ENCODE measurements at places on chromosomes 13 and 19.

- DNase-seq = no peak
These were observed 127.1 kb downstream of the GGACT start for GRCh38 chr13:100461309-100462030.

DNA sequence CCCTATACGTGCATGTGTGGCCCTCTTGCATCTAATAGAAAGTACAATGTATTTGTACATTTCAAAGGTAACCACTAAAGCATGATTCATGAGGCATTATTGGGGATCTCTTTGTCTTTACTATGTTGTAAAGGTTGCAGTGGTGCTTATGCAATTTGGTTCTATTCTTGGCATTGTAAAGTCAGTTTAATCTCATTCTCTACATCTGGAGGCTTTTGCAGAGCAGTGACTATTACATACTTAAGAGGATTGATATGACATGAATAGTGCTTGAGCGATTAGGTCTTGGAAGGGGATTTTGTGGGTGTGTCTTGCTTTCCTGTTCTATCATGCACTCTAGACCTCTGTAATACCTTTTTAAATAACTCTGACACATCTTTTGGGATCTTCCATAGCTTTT, 610.0 kb downstream of the EFNB2 start:
- DNase-seq = no peak

GRCh38 chr13:59963827-59964226, 199.9 kb downstream of the DIAPH3 start:
- DNase-seq = no peak

- DNase-seq = no peak
These were observed 248.1 kb downstream of the HS6ST3 start for GRCh38 chr13:96338030-96338429.

GRCh38 chr13:33375421-33375820, 89.9 kb upstream of the STARD13 start:
- DNase-seq = no peak

GRCh38 chr13:111924678-111925075, 142.3 kb upstream of the SOX1 start:
- no peak for DNase-seq

DNA sequence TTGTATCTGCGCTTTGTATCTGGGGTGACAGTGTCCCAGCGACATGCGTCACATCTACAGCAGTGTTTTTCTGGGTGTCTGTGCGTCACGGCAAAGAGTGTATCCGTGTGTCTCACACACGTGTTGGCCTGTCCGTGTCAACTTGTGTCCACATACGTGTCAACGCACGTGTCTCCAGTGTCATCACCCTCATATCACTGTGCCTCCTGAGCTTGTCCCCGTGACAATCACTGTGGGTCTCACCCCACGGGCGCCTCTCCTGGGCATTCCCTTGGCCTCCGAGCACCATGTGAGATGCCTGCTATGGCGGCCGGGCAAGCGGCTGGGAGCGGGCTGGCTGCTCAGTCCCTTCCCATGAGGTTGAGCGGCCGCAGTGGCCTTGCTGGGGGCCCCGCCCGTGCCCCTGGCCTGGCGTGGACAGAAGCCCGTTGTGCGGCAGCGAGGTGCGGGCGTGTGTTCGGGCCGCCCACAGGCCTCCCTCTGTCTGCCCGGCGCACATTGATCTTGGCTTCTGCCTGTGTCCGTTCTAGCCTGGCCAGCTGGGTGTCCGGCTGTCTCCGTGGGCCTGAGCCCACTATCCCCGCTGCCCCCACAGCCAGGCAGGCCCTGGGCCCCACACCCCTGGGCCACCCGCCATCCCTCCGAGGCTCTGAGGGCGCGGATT, 6.4 kb downstream of the NFIX start:
- DNase-seq = no peak

- DNase-seq = peak; percentile 33
These were observed 473 bp upstream of the ITM2B start for GRCh38 chr13:48232420-48233045.

GRCh38 chr13:110371550-110372465, 64.7 kb downstream of the COL4A2 start:
- peak; percentile 50 for DNase-seq

DNA sequence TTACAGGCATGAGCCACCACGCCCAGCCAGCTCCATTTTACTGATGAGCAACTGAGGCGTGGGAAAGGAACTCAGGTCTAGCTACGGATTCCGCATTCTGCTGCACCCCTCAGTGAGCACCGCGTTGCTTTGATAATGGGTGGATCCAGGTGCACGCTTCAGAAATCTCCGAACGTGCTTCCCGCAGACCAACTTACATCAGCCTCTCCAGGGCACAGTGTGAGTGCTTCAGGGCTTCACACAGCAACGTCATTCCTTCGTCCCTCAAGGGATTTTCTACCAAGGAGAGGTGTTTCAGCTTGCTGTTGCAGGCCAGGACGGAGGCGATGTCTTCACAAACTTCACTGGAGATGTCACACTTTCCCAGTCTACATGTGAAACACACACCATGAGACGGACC, 21.7 kb downstream of the NLRP9 start:
- DNase-seq = no peak

DNA sequence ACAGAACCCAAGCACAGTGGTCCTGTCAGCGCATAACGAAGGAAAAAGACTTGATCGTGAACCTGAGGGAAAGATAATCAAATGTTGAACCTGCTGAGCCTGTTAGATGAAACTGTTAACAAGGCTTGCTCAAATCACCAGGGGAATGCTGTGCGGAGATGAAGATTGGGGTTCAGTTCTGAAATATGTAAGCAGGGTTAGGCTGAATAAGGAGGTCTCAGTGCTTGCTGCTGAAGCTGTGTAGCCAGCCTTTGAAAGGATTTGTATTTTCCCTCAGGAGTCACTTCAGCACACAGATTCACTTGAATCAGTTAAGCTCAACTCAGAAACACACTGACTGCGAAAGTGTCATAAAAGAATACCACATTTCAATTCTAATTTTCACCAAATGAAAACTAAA, 793.5 kb downstream of the OLFM4 start:
- DNase-seq = no peak

GRCh38 chr19:4376991-4377781, 23.2 kb downstream of the SH3GL1 start:
- DNase-seq = no peak
